ENCODE measurements at places on chromosomes 5 and 9.
A peak's percentile ranks its signal among the peaks of the same experiment; 100 is the strongest.

DNA sequence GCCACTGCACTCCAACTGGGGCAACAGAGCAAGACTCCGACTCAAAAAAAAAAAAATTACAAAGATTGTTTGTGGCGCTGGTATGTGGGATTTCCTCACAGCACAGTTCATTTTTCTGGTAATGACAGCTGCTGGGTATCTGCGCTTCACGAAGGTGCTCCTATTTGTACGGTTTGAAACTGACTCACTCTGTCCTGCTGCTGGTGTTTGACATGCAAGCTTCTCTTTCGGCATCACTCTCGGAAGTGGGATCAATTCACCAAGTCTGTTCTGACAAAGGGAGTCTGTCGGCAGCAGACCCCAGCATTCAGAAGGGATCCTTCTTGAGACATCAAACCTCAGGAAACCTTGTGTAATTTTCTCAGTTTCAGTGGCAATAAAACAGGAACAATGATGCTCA lies 26.3 kb downstream of the MAML1 start:
- no peak for DNase-seq

- no peak for DNase-seq
These were observed 234.5 kb downstream of the NFIB start for GRCh38 chr9:14079440-14079839.

GRCh38 chr5:172450861-172451695 lies 3.2 kb downstream of the SH3PXD2B start:
- no peak for DNase-seq

DNA sequence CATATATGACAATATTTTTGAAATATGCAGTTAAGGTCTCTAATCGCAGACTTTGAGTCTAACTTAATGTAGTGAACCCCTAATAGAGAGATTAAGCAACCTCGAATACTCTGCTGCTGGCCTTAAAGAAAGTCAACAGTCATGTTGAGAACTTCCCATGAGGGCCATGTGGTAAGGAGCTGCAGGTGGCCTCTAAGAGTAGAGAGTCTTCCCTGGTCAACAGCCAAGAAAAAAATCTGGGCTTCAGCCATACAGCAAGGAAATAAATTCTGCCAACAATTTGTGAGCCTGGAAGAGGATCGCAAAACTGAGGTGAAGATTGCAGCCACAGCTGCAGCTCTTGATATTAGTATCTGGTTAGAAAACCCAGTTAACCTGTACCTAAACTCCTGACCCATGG lies 935.2 kb upstream of the TYRP1 start:
- DNase-seq: no peak

- DNase-seq: no peak
These were observed 304.1 kb downstream of the MAT2B start for GRCh38 chr5:163809473-163809872.

DNA sequence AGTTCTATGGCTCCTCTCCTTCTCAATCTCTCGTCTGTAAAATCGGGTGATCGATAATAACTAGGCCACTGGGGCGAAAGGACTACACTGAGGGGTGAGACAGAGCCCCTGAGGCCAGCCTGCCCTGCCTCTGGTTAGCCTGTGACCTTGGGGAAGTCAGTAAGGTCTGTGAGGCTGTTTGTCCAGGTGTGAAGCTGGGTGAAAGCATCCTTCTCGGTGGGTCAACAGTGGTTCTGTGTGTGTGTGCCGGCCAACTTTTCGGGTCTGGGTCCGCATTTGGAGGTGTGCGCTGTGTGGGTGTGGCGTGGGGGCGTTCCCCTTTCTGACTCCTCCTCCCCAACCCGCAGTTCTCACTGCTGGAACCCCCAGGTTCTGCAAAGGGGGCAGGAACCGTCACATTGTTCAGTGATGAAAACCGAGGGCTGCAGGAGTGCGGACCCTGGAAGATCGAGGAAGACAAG lies 5.0 kb upstream of the RNF44 start:
- no peak for DNase-seq

- no peak for DNase-seq
These were observed 103.9 kb upstream of the IFNE start for GRCh38 chr9:21585756-21586752.

GRCh38 chr5:117455236-117456233 lies 880.9 kb upstream of the SEMA6A start:
- DNase-seq: no peak

- DNase-seq: no peak
These were observed 3.6 kb upstream of the PSMD5 start for GRCh38 chr9:120846251-120846889.

- no peak for DNase-seq
These were observed 295.4 kb upstream of the DAB2 start for GRCh38 chr5:39720136-39720535.

DNA sequence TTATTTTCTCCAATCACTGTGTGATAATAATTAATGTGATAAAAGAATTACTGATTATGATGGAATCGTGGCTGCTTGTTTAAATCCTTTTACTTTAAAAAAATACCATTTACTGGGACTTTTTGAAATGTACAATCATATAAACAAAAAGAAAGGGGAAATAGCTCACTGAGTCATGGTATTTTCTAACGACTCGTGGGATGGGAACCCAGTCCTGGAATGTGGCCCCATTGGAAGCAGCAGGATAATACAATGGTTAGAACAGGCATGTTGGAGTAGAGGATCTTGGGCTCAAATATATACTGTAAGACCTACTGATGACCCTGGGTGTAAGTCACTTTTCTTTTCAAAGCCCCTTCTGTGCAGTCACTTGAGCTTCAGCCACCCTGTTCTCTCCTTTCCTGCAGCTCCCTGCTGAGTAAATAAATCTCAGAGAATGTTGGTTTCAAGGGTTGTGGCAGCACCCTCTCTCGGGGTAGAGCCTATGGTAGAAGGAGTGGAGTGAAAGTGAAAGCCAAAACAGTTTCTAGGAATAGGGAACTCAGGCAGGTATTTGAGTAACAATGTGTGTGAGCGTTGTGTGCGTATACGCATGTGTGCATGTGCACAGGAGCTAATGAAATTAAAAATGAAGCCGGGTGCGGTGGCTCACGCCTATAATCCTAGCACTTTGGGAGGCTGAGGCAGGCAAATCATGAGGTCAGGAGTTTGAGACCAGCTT lies 40.8 kb upstream of the LARP1 start:
- peak; percentile 84 for DNase-seq

DNA sequence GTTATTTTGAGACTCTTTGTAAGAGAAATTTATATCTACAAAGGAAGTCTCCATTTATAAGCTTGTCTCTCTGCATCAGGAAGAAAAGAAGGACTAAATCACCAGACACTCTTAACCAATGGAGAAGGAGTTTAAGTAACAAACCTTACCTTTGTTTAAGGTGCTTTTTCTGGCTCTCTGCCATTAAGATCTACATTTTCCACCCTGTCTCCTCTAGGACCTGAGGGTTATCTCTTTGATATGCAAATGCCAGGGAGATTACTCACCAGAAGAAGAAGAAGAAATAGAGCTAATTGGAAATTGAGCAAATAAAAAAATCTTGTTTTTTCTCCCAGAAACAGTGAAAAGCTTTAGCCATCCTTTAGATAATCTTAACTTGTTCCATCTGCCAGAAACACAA lies 60.9 kb downstream of the CDKN2A start:
- DNase-seq: no peak
